Right ventricle myocardium inferior (tissue), 1 donor: ENCODE measurements at places on chromosomes 1 and 21.

- no peak for DNase-seq
Measured at GRCh38 chr1:29357452-29357851, 121.1 kb downstream of the PTPRU start.

- DNase-seq: no peak
Measured at GRCh38 chr1:116968724-116969123, 32.8 kb upstream of the CD101 start.

GRCh38 chr1:97461782-97462181, 459.1 kb downstream of the DPYD start:
- no peak for DNase-seq

DNA sequence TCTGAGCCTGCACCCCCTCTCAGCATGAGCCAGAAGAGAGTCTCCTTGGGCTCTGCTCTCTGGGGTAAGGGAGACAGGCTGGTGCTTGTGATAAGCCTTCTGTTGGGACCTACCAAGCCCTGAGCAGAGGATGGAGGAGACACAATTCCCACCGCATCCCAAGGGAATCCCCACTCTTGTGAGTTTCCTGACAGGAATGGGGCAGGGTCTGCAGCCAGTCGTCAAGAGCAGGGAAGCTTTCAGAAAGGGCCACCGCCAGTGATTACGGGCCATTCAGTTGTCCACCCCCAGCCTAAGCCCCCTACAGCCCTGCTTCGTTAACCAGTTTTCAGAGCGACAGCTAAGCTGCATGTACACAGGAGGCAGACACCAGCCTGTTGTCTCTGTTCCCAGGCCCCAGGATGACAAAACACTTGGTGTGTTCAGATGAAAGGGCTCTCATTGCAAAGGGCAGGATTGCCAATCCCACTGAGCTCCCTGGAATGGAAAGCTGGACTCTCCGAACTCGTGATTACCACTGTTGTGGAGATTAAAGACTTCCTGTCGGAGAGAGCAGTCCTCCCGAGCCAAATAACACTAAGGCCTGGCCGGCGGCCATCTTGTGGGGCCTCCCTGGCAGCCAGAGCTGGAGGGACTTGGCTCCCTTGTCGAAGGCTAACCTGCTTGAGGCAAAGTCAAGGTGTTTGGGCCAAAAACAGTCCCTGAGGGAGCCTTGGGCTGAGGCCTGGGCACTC, 37.4 kb upstream of the SLC30A1 start:
- DNase-seq: no peak

DNA sequence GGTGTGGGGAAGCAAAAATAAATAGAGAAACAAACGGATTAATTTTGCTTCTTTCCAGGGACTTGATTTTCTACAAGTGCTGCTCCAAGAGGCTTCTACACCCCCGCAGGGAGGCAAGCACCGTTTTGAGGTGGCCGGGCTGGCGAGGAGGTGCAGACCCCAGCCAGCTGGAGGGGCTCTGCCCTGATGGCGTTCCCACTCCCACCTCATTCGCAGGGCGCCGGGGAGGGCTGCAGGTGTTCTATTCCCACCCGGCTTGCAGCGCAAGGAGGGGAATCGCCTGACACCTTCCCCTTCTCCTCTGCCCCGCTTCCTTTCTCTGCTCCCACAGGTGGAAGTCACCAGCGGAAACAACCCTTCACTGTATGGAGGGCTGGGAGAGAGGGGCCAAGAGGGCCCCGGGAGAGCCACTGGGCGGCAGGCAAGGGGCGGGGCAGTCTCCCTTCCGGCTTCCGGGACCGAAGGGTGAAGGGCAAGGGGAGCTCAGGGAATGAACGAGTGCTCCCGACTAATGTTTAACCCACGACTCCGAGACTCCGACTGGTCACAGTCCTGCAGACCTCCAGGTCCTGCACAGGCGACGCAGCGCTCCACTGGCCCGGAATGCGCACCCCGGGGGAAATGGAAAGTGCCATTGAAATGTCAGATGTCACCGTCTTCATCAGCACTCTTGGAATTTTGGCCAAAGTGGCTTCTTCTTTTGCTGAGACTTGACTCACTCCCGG, 29.1 kb downstream of the TEX35 start:
- peak; percentile 78 for DNase-seq

DNA sequence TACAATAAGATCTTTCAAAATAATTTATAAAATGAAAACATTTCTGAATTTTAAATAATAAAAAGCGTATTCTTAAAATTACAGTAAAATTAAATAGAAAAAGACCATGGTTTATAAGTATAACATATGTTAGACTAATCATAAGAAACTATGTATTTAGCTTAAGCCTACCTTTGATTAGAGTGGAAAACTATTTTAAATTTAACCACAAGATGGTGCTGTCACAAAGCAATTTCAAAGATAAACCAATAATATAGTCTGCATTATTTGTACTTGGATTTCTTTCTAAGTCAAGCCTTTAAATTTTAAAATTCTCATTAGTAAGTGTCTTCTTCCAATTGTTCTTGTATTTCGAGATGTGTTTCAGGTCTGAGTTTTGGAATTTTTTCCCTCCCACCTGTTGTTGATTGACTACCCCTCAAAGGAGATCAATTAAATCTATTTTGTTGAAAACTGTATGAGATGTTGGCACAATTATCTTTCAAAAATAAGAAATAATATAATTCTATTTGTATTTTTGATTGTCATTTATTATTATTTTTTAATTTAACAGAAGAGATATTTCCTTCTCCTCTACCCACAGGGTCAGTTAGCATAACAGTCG, 459.8 kb downstream of the KCNT2 start:
- no peak for DNase-seq

DNA sequence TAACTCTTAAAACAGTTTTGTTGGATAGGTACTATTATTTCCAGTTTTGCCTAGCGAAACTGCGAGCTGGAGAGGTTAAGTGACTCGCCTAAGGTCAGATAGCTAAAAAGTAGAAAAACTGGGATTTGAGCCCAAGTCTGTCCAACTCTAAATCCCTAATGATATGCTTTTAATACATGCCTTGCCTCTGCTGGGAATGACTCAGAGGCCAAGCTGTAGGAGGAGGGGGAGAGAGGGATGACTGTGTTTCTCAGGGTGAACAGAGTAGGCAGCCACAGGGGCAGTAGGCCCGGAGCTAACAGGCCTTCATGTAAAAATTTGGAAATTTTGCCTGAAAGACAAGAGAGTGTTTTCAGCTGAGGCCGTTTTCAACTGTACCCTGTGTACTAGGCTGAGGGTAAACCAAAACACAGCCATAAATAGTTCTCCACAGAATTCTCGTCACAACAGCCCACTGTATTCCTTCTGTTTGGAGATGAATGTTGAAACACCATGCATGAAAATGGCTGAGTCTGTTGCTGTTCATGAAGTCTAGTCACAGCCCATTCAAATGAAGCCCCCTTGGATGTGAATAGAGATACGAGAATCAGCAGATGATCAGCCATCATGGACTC, 107.5 kb upstream of the HOOK1 start:
- DNase-seq: peak; percentile 63

DNA sequence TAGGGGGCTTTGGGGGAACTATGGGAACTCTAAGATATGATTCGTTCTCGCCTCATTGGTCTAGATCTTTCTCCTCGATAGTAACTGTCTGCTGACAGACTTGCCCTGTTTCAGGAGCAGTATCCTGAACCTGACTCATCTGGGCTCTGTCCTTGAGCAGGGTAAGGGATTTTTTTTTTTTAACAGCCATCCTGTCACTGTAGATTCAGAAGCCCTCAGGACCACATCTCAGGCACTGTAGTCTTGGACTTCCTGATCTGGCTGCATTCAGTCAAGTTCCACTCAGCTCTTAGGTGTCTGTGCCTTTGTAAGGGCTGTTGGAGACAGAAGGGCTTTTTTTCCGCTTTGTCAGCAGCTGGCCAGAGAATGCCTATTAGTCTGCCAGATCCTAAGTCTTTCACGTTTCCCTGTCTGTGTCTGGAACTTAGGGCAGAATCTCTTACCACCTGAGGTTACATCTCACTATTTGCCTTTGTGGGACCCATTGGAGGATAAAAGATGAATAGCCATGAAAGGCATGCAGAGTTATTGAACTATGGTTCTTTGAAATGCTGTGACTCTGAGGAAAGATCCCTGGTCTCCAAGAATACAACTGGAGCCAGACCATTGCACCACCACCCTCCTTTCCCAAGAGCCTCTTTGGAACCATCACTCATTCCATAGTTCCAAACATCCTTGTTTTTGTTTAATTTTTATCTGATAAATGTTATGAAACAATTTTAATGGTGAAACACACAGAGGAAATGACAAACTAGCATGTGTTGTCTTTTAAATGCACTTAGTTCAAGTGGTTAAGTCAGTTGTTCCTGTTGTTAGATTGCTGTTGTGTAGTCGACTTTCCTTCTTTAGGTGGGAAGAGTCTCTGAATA, 49.7 kb upstream of the MACF1 start:
- no peak for DNase-seq

- DNase-seq: no peak
Measured at GRCh38 chr1:154352581-154353459, 27.5 kb downstream of the ATP8B2 start.

GRCh38 chr1:214446772-214447556, 104.4 kb downstream of the PTPN14 start:
- DNase-seq: no peak

DNA sequence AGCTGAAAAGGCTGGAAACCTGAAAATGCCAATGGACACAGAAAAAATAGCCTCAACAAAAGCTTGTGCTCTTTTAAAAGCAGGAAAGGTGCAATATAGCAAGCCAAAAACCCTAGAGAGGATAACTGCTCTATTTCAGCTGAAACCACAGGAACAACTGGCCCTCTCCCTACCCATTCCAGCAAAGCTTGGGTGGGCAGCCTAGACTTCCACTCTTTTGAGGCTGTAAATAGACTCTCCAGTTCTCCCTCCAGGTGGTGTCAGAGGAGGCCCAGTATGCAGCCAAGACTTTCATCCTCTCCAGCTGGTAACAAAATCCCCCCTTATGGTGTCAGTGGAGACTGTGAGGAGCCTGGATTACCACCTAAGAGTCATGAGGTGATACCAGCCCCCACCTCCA, 206.9 kb upstream of the PLD5 start:
- DNase-seq: no peak

- DNase-seq: no peak
Measured at GRCh38 chr1:163144418-163144817, 58.3 kb downstream of the RGS5 start.

- no peak for DNase-seq
Measured at GRCh38 chr1:116738673-116739370, 15.4 kb upstream of the CD2 start.
